ENCODE measurements at places on chromosomes 12 and 14. TPM values are rescaled to one million over a fixed set of nuclear protein-coding genes. Genes with fewer than 3 reads are reported as not detected.
A peak's percentile ranks its signal among the peaks of the same experiment; 100 is the strongest.

POLE gene
- total RNA-seq = 13.9 TPM

PTPRR gene
- 0.51 TPM for total RNA-seq

AMDHD1 gene
- 0.63 TPM for total RNA-seq

ANO4 gene
- not detected for total RNA-seq

ADGRD1 gene
- 120 TPM for total RNA-seq

KIAA0586 gene
- total RNA-seq = 8.9 TPM

DTX1 gene
- 1.2 TPM for total RNA-seq

DACT1 gene
- 3.5 TPM for total RNA-seq

LIN7A gene
- total RNA-seq = 23.3 TPM

C12orf54 gene
- total RNA-seq = not detected

C12orf60 gene
- total RNA-seq = 0.90 TPM

- DNase-seq = peak; percentile 86
- peaks cover 54% of the 10 kb centered on the region for H3K4me1 ChIP-seq
- H3K36me3 ChIP-seq = peaks cover 41% of the 10 kb centered on the region
- H3K27ac ChIP-seq = peak overlapping the region; percentile 74
- no peaks in the 10 kb centered on the region for H3K27me3 ChIP-seq
Observed at GRCh38 chr12:6965026-6965661, 5.3 kb downstream of the PHB2 start.

GRCh38 chr14:36520601-36521525, 831 bp upstream of the NKX2-1 start:
- peak overlapping the region; percentile 36 for H3K4me3 ChIP-seq
- peaks cover 50% of the 10 kb centered on the region for H3K4me1 ChIP-seq
- no peak for DNase-seq
- H3K27me3 ChIP-seq = peaks cover 44% of the 10 kb centered on the region
- H3K36me3 ChIP-seq = no peaks in the 10 kb centered on the region

GRCh38 chr12:124523071-124523470, 44.3 kb downstream of the NCOR2 start:
- no peak for DNase-seq
- no peaks in the 10 kb centered on the region for H3K27me3 ChIP-seq
- peak overlapping the region; percentile 60 for H3K27ac ChIP-seq
- no peak overlapping the region for H3K4me3 ChIP-seq

DNA sequence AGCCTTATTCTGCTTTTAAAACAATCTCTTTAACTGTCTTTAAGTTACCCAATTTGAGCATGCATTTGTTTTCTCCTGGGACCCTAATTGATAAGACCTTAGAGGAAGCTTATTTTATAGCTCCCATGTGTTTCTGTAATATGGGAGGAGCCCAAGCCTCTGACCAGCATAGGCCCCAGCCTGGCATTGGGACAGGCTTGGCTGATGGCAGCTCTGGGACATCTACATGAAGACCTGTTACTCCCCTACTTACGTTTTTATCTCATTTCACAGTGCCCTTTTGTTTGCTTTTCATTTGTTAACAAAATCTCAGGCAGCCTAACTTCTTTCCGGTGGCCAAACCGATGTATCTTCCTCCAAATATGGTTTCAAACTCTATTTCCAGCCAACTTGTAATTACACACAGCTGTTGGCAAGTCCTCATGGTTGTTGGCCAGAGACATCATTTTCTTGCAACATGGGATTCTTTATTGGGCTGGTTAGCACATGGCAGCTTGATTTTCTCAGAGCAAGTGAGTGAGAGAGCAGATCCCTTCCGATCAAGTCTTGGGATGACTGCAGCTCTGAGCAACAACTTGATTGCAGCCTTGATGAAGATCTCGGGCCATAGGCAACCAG, 1117.5 kb downstream of the AACS start:
- H3K4me1 ChIP-seq = no peaks in the 10 kb centered on the region
- no peak overlapping the region for H3K4me3 ChIP-seq
- H3K36me3 ChIP-seq = no peaks in the 10 kb centered on the region
- no peaks in the 10 kb centered on the region for H3K27me3 ChIP-seq

DNA sequence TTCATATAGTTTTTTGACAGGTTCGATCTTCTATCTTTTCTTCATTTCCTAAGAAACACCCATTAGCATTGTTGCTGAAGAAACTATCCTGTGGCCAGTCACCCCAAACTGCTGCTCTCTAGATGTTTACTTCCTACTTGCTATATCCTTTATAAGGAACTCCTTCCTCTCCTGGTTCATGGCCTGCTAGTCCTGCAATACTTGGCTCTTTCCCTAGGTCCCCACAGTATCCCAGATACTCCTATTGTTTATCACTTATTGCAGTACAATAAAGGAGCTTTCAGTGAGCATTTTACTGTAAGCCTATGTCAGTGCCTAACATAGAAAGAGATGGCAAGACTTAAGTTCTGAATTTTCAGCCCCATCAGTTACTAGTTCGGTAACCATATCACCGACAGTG, 2.8 kb downstream of the ALDH6A1 start:
- H3K4me3 ChIP-seq = no peak overlapping the region
- H3K27ac ChIP-seq = no peak overlapping the region
- H3K36me3 ChIP-seq = no peaks in the 10 kb centered on the region
- DNase-seq = no peak
- no peaks in the 10 kb centered on the region for H3K27me3 ChIP-seq

- H3K27me3 ChIP-seq = no peaks in the 10 kb centered on the region
- no peak overlapping the region for H3K27ac ChIP-seq
- H3K4me1 ChIP-seq = no peaks in the 10 kb centered on the region
- peaks cover 55% of the 10 kb centered on the region for H3K36me3 ChIP-seq
- H3K4me3 ChIP-seq = no peak overlapping the region
- DNase-seq = no peak
Observed at GRCh38 chr12:131795690-131796410, 32.3 kb upstream of the MMP17 start.

- H3K4me3 ChIP-seq = no peak overlapping the region
- no peaks in the 10 kb centered on the region for H3K27me3 ChIP-seq
- peaks cover 25% of the 10 kb centered on the region for H3K36me3 ChIP-seq
- H3K27ac ChIP-seq = peak overlapping the region; percentile 8
- DNase-seq = no peak
Observed at GRCh38 chr12:64694130-64695040, 64.8 kb downstream of the GNS start.

DNA sequence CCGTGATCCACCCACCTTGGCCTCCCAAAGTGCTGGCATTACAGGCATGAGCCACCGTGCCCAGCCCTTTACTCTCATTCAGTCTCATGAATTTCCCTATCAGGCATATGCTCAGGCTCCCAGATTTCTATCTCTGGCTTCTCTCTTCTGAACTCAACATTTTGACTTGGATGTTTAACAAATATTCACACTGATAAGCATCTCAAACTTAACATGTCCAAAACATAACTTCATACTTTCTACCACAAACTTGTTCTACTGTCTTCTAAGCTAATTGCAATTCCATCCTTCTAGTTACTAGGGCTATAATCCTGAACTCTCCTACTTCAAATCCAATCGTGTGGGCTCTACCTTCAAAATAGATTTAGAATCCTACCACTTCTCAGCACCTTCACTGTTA, 73.9 kb upstream of the PAWR start:
- H3K4me3 ChIP-seq = no peak overlapping the region
- H3K27ac ChIP-seq = no peak overlapping the region
- no peaks in the 10 kb centered on the region for H3K4me1 ChIP-seq
- no peaks in the 10 kb centered on the region for H3K27me3 ChIP-seq
- no peaks in the 10 kb centered on the region for H3K36me3 ChIP-seq
- no peak for DNase-seq

GRCh38 chr12:53719649-53720048, 7.6 kb downstream of the CALCOCO1 start:
- no peak for DNase-seq
- H3K27me3 ChIP-seq = no peaks in the 10 kb centered on the region
- H3K27ac ChIP-seq = no peak overlapping the region
- no peaks in the 10 kb centered on the region for H3K4me1 ChIP-seq
- no peak overlapping the region for H3K4me3 ChIP-seq

- H3K36me3 ChIP-seq = no peaks in the 10 kb centered on the region
- no peaks in the 10 kb centered on the region for H3K27me3 ChIP-seq
- H3K4me1 ChIP-seq = no peaks in the 10 kb centered on the region
- H3K4me3 ChIP-seq = no peak overlapping the region
Observed at GRCh38 chr14:90587918-90588317, 191.1 kb downstream of the CALM1 start.

- no peak overlapping the region for H3K27ac ChIP-seq
- no peaks in the 10 kb centered on the region for H3K27me3 ChIP-seq
- peaks cover 8% of the 10 kb centered on the region for H3K4me1 ChIP-seq
- H3K4me3 ChIP-seq = no peak overlapping the region
Observed at GRCh38 chr12:291153-291723, 28.6 kb upstream of the SLC6A13 start.

DNA sequence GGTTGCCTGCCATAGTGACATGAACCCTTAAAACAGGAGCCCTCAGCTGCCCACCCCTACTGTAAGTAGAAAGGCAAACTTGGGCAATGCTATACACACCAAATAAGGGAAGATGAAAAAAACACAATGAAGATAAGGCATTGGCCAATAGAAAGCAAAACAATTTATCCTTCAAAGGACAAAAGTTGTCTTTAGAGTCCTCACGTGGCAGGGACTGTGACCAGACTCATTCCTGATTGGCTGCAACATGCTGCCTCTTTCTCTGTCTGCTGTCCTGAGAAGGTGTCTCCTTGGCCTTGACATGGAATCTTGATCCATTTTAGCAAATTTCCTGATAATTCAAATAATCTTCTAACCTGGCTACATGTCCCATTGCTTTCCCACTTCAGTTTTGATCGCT, 131.9 kb downstream of the GPR135 start:
- no peak for DNase-seq
- H3K4me1 ChIP-seq = no peaks in the 10 kb centered on the region
- H3K27ac ChIP-seq = peak overlapping the region; percentile 77
- H3K27me3 ChIP-seq = no peaks in the 10 kb centered on the region
- H3K36me3 ChIP-seq = peaks cover 24% of the 10 kb centered on the region

DNA sequence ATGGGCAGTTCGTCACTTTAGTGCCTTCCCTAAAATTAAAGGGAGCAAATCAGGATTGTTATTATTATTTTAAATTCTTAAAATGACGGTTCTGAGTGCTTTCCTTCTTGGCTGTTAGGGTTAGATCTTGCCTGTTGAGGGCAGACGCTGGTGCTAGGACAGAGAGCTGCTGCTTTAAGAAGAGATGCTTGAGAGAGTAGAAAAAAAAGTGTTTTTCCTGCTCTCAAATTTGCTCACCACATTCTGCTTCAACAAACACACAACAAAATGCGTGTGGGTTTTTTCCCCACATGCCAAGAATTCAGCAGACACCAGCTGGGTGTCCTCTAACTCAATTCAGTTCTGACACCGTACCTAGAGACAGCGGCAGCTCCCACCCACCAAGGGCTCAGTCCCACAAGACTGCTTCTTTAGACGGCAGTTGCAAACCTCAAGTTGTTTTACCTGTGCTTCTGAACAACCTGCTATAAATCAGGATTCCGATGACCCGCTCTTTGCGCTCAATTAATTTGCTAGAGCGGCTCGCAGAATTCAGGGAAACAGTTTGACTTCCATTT, 75.8 kb upstream of the RIN3 start:
- H3K27ac ChIP-seq = no peak overlapping the region
- DNase-seq = no peak
- peaks cover 8% of the 10 kb centered on the region for H3K4me1 ChIP-seq
- no peaks in the 10 kb centered on the region for H3K36me3 ChIP-seq
